Caki2 (cell line): ENCODE measurements at places on chromosomes 5 and 9.

- DNase-seq: peak; percentile 14
Observed at GRCh38 chr9:88660611-88661010, 125.6 kb downstream of the NXNL2 start.

GRCh38 chr5:115414406-115415142 lies 118.1 kb upstream of the CCDC112 start:
- DNase-seq: peak; percentile 8

DNA sequence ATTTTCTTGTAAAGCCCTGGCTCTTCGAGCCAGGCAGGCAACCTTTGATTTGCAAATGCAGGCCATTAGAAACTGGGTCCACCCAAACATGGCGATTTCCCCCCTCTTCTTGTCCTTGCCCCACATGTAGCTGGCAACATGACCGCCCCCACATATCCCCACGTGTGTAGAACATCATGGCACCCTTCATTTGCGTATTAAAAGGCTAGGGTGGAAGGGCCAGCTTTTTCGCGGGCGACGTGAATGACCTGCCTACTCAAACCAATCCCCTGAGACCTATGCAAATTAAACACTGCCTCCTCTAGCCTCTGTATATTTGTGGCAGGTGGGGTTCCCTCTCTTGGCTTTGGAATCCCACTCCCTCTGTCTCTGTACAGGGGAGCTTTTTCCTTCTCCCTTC lies 107.0 kb upstream of the CLINT1 start:
- no peak for DNase-seq

GRCh38 chr9:136316896-136317676 lies 10.3 kb upstream of the GPSM1 start:
- DNase-seq: no peak

- DNase-seq: no peak
Observed at GRCh38 chr5:139692148-139692547, 44.0 kb downstream of the CXXC5 start.
